ENCODE measurements at places on chromosomes 3 and 15.

GRCh38 chr15:93179700-93180102 lies 90.7 kb upstream of the RGMA start:
- DNase-seq, result no peak

DNA sequence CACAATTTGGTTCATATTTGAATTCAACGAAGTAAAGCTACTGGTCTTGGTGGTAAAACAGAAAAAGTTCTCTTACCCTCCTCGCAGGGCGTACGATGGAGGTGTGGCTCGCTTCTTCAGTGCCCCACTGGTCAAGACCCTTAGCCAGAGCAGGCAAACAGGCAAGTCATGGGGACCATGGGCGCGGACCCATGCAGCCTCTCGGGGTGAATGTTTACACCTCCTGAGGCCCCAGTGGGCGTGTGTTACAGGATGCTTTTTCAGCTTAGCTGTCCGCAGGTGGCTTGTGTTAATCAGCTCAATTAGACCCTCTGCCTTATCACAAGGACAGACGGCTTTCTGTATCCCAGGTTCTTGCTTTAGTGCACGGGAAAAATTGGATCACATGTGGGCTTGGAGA lies 991.8 kb downstream of the GBE1 start:
- no peak for DNase-seq

DNA sequence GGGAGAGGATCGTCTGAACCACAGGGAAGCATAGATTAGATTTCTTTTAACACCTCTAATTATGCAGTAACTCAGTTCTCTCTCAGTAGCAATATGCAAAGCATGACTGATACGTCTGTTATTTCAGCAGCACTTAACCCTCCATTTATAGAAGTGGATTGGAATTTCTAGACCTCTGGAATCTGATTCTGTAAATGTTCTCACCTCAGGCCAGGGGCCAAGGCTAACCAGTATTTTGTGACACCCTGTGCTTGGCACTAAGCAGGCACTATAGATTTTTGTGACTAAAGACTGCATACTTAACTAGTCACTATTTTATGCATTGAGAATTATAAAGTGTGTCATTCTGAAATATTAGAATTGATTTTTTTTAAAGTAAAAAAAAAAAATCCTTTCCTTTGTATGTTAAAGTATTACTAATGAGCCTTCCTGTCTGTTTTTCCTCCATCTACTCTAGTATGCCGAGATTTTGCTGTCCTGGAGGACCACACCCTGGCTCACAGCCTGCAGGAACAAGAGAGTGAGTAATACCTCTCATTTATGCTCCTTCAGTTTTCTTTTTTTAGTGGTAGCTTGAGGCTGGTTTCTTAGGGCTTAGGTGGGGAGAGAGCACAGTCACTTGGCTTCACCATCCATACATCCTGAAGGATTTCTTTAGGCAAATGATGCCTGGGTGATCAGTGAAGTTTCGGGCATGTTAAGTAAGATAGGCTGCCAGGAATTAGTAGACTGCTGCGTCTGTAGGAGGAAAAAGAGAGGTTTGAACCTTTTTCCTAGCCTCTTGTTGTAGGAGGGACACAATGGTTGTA lies 26.5 kb upstream of the UTS2B start:
- DNase-seq, result no peak

DNA sequence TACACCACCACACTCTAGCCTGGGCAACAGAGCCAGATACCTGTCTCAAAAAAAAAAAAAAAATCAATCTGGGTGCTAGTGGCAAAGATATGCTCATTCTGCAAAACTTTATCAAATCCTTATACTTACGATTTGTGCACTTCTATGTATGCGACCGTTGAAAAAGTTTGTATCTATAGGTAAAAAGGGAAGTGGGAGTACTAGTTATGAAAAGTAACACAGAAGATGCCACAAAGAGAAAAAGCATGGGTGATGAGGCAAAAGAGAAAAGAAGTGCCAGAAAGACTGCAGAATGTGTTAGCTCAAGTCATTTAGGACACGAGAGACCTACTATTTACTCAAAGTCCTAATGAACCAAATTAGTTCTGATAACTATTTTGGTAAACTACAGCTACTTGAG lies 407.8 kb downstream of the SHQ1 start:
- DNase-seq, result no peak

GRCh38 chr15:60993948-60994347 lies 235.2 kb downstream of the RORA start:
- no peak for DNase-seq

DNA sequence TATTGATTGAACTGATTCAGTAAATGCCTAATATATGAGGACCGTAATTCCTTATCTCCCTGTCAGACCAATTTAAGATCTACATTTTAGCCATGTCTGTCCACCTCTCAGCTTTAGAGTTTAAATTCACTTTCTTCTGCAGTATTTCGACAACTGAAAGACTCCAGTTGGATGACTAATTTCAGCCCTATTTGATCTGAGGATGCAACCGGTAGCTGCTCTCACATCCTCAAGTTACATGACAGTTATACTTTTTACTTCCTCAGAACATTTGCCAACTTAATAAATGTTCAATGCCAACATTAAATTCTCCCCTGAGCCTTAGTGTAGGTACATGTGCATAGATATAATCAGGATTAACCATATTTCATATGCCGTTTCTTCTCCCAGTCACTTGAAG lies 2.5 kb upstream of the HHLA2 start:
- peak; percentile 48 for DNase-seq

DNA sequence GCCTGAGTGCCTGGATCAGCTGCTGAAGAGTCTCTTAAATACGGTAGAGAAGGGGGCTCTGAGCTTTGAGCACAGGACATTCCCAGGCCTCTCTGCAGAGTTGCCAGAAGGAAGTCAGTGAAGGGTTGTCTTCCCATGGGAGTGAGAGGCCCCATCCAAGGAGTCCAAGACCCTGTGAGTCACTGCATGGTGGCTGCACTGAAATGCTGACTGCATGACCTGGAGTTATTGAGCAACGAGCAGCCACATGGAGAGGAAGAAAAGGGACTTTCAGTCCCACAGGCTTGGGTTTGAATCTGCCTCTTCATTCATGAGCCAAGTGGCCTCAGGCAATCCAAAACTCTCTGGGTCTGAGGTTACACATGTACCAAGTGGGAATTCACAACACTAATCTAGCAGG lies 69.6 kb upstream of the RASGRF1 start:
- no peak for DNase-seq

GRCh38 chr3:25462495-25462894 lies 34.4 kb downstream of the RARB start:
- DNase-seq, result no peak

- no peak for DNase-seq
Measured at GRCh38 chr3:20160230-20160629, 25.8 kb downstream of the SGO1 start.

- DNase-seq, result no peak
Measured at GRCh38 chr3:17342119-17342518, 400.3 kb downstream of the TBC1D5 start.

DNA sequence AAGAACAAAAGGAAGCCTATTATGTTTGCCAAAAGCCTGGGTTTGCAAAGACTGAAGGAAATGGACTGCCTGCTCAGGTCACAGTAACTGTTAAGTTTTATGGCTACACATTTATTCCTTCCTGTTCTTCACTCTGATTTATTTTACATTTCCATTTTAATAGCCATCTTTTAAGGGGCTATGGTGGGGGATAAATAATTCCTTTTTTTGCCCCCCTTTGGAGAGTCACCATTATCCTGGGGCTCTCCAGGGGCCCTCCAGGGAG lies 53.5 kb upstream of the MYZAP start:
- no peak for DNase-seq

DNA sequence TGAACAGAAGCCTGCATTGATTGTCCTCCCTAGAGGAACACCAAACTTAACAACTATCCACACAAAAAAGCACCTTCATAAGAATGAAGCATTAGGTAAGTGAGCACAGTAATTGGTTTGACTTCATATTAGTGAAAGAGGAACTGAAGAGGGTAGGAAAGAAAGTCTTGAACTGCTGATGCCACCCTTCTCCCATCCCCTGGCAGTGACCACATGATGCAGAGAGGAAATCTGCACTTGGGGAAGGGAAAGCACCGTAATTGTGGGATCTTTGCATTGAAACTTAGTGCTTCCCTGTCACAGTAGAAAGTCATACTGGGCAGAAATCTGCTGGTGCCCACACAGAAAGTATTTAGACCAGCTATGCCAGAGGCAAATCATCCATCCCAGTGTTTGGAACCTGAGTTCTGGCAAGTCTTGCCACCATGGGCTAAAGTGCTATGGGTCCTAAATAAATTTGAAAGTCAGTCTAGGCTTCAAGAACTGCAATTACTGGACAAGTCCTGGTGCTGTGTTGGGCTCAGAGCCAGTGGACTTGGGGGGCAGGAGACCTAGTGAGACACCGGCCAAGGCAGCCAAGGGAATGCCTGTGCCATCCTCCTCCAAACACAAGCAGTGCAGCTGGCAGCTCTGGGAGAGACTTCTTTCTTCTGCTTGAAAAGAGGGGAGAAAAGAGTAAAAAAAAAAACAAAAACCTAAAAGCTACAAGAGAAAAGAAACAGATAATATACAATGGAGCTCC lies 63.6 kb downstream of the SLC15A2 start:
- DNase-seq, result no peak

GRCh38 chr15:51830276-51830806 lies 888 bp downstream of the TMOD3 start:
- no peak for DNase-seq

- no peak for DNase-seq
Measured at GRCh38 chr3:99134986-99135385, 233.5 kb upstream of the DCBLD2 start.

GRCh38 chr3:126275620-126275904 lies 81.6 kb downstream of the KLF15 start:
- no peak for DNase-seq

DNA sequence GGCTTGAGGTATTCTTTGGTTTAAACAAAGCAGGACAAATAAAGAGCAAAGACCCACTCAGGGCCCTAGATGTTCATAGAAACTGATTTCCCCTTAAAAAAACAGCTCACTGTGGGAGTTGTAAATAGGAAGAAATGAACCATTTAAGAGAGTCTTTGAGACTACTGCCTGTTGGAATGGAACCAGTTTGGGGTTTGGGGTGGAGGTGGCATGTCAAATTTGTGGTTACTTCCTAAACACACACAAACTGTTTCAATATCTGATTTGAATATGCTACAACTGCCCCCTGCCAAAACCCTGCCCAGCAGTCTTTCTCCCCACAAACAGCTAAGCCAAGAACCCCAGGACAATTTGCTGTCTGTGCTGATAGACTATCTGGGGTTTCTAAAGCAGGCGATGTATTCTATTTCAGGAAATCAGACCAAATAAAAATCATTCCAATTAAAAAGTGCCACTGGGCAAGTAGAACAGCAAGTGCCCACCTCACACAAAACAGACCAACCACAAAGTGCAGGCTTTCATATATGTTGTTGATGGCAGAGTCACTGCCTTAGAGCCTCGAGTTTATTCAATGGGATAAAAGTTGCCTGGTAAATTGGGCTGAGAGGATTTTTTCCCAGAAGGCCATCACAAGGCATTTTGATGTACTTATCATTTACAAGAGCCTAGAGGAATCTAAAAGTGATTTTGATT lies 293.9 kb upstream of the PROK2 start:
- DNase-seq, result no peak

DNA sequence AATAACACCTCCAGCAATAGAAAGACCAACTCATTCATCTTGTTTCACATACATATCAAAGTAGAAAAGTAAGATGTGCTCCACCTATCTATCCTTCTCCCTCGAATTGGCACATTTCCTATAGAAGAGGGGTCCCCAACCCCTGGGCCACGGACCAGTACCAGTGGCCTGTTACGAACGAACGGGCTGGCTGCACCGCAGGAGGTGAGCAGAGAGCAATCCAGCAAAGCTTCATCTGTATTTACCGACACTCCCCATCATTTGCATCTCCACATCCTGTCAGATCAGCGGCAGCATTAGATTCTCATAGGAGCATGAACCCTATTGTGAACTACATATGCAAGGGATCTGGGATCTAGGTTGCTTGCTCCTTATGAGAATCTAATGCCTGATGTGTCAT lies 95.0 kb upstream of the CGNL1 start:
- no peak for DNase-seq

DNA sequence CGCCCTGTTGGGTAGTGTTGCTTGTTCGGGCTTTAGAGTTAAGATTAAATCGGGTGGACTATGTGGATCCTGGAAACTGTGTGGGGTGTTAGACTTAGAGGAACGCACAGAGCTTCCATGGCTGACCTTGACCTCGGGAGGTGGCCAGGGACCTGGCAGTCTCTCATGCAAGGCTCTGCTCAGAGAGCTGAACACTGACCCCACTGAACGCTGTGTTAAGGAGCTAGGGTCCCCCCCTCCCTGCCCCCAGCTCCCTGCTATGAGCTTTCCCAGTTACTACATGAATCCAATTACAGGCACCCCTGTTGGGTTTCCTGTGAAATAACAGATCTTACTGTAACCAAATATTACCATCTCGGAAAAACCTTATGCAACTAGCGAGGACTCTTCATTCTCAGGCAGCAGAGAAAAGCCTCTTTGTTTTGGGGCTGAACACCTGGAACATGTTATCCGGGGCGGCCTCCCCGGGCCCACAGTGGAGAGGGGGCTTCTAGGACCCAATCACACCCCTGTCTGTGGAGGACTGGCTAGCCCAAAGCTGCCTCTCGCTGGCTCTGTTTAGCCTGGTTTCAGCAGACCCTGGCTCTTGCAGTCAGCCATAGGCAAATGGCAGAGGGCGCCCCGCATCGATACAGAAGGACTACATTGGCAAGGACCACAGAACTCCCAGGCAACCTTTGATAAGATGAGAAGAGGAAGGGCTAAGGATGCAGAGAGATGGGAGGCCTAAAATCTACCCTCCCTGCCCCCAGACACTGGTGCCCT lies 25.8 kb upstream of the ALDH1A3 start:
- DNase-seq, result no peak

- DNase-seq, result peak; percentile 53
Measured at GRCh38 chr15:78988361-78988911, 43.6 kb upstream of the CTSH start.

- DNase-seq, result no peak
Measured at GRCh38 chr3:27943106-27943505, 221.0 kb upstream of the EOMES start.

GRCh38 chr3:27049792-27050191 lies 319.4 kb downstream of the NEK10 start:
- no peak for DNase-seq

DNA sequence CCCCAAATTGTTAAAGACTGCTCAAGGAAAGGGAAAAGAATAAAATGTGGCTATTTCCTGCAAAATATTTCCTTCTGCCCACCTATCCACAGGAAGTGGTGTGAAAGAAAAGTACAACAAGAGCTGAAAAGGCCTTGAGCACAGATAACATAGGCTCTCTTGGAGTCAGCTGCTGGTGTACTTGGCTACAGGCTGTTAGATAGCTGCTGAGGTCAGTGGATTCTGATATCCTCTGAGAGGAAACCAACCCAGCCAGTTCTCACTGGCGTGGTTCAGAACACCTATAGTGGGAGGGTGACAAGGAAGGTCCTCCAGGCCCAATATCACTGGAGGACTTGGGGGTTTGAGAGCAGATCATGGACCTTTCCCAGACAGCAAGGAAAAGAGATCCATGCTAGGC lies 124.4 kb upstream of the GAP43 start:
- no peak for DNase-seq

GRCh38 chr15:52496175-52496574 lies 32.5 kb downstream of the MYO5A start:
- DNase-seq, result no peak
